ENCODE measurements at places on chromosomes 4 and X.

DNA sequence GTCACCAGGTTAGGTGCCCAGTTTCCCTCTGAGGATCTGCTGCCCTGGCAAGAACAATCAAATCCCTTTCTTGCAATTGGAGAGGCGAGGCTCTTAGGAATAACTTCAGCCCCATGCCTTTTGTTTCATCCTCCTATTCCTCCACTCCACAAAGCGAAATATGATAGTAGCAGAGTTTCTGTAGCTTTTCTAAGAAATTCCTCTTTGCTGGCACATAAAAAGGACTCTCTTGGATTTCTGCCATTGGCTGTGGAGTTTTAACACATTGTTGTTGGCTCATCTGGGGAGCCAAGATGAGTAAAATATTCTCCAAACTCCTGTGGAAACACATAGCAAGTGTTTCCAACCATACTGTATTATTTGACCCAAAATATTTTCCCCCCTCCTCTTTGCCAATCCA is 11.0 kb upstream of the ADGRG2 start:
- DNase-seq, result no peak

DNA sequence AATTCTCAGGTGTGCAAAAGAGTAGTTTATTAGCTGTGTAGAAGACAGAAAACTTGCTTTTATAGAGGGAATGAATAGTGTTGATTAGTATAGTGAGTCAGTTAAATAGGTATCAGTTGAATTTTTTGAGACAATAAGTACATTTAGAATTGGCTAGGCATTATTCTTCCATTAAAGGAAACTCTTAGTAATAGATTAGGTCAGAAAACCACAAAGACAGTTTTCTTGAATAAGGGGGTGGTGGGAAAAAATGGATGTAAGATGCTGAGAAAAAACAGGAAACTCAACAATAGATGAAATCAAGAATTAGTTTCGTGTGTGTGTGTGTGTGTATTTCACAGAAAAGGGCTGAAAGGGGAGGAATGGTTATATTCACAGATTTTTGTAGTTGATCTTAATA is 16.8 kb downstream of the CD38 start:
- no peak for DNase-seq

DNA sequence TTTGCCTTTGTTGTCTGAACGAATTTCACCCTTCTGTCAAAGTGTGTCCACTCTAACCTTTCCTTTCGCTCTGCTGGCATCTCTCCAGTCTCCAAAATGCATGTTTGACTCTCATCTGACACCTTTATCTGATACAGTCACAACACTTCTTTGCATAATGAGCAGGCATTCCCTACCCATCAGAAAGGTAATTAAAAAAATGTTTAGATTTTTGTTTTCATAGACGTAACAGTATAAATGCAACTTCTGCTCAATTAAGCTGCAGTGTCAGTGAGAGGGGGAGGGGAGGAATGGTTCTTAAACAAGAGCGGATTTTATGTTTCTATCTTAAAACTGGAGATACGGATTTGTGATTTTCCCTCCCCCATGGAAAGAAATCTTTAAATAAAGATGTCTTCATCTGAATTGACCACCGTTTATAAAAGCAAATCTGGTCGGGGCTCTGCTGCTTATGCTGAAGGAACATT is 70.2 kb downstream of the CXXC4 start:
- no peak for DNase-seq

DNA sequence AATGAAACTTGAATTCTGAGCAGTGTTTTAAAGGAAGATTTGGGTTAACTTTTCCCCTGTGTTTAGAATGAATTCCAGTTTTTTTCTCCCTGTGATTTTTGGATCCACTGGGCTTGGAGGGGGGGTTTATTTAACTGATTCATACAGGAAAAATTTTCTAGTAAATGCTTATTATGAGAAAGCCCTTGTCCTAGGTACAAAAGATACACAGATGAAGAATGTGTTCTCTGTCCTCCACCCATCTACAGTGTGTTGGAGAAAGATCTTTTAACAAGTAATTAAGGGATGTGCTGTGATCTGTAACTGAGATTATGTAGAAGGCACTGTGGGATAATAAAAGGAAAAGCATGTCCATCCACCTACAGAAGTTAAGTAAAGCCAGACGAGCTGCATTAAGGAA is 103.9 kb downstream of the STIM2 start:
- DNase-seq, result no peak

DNA sequence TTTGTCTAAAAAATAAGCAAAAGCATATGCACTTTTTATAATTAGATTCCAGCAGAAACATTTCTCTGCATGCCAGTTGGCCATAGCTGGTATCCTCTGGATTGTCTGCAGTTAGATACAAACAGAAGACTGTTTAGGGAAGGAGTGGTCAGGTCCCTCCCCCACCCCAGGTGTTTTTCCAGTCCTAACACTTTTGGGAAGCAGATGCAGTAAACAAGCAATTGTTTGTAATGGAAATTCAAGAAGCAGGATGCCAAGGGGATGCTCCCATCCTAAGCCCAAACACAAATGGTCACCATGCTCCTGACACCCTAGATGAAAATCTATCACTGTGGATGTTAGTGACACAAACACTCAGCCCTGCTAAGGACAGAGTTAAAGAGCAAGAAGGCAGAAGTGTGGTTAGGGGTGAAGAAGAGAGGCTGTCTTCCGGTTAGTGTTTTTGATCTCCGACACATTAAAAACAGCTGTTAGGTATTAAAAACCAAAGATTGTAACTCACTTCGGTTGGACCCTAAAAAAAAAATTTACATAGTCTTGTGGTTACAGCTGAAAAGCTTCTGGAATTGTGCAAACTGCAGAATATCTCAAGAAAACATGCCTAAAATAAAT is 7.9 kb downstream of the LEF1 start:
- no peak for DNase-seq

DNA sequence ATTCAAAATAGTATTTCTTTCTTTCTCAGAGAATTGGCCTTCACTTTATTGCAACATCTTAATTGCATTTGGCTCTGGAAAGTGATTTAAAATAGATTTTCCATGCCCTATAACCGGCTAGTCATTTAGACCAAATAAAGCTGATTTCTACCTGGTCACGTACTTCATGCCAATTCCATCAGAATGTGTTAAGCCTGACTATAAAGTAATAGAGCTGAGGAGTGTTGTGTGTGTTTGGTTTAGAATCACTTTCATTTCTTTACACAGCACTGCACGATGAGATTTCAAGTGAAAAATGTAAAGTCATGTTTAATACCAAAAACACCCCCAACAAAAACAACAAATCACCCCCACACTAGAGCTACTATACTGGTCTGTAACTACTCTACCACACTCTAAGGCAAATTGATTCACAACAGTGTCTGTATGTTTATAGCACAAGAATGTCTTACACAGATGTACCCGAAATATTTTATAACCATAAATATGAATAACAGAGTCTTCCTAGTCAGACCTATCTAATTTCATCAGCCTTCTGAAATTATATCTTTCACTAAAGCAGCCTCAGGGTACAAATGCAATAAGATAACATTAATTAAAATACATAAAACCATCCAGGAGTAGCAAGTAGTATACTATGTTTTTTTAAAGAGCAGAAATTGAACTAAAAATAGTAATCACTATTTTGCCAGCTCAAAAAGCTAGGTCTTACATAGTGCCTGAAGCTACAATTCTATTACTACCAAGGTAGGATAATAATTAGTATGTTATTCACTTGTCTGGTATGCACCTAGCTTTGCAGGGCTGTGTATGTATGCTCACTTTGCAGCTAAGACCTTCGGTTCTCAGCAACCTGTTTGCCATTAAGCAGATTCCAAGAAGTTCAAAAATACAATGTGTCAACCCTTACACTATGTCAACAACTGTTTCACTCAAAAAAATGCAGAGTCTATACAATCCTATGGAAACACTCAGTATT is 28.4 kb downstream of the APBB2 start:
- no peak for DNase-seq

DNA sequence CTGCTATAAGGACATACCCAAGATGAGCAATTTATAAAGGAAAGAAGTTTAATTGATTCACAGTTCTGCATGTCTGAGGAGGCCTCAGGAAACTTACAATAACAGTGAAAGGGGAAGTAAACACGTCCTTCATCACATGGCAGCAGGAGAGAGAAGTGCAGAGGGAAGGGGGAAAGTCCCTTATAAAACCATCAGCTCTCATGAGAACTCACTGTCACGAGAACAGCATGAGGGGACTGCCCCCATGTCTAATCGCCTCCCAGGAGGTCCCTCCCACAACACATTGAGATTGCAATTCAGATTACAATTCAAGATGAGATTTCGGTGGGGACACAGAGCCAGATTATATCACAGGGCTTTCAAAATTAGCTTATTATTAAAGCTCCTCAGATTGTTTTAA is 209.5 kb upstream of the PPP3CA start:
- no peak for DNase-seq

All from aorta (tissue), 5 donors.